ENCODE measurements at places on chromosomes 7 and 10.

GRCh38 chr7:4274286-4274685 is 407.8 kb upstream of the FOXK1 start:
- no peak for DNase-seq

DNA sequence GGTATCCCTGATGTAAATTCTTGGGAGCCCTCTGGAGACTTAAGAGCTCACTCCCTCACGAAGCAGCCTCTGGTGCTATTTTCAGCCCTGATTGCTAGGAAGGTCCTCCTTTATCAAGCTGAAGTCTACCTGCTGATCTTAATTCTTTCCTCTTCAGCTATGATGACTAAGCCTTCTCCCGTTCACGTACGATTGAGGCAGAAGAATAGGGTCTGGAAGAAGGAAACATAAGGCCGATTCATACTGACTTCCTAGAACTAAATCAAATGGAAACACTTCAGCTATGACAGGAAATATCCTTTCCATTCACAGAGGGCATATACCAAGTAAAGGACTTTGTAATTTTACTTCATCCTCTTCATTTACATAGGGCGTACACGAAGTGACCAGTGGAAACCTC is 107.0 kb downstream of the CPXM2 start:
- DNase-seq = no peak

- DNase-seq = no peak
Measured at GRCh38 chr7:80775897-80776296, 137.5 kb downstream of the CD36 start.

GRCh38 chr10:84890706-84891105 is 562.3 kb downstream of the CCSER2 start:
- no peak for DNase-seq

DNA sequence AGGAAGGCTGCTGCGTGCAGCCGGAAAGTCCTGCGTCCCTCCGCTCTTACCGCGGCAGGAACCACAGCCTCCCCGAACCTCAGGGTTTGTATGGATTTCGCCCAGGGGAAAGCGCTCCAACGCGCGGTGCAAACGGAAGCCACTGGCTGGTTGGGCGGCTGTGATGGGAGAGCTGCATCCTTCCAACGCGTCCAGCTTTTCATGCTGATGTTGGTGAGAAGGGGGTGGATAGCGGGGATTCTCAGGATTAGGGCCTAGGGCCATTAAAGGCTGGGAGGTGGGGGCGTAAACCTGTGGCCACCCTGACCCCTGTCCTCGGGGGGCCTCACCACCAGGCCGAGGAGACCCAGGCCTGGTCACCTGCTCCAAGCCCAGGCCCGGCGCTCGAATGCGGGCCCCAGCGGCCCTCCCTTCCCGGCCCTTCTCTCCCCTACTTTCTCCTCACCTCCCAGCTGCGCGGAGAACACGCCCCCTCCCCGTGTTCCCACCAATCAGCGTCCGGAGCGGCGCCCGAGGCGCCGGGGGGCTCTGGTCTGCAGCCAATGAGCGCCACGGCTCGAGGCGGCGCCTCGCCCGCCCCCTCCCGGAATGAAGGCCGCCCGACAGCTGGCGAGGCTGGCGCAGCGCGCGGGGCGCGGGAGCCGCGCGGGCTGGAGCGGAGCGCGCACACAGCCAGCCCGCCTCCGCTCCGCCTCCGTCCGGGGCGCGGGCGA is 458 bp upstream of the NANOS1 start:
- peak; percentile 62 for DNase-seq

DNA sequence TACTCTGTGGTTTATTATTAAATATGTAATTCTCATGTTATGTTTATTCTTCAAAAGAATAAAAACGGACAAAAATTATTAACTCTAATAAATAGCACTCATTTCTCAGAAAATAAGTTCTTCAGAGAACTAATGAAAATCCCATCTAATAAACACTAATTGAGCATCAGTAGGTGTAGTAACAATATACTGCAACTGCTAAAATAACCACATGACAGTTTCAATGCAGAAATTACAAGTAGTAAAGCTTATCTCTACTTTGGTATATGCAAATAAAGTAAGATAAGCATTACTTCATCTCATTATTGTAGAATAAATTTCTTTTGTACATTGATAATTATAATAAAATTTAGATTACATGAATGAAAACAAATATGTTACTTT is 56.4 kb upstream of the DKK1 start:
- DNase-seq = no peak

GRCh38 chr10:44926751-44927351 is 15.7 kb downstream of the TMEM72 start:
- no peak for DNase-seq

DNA sequence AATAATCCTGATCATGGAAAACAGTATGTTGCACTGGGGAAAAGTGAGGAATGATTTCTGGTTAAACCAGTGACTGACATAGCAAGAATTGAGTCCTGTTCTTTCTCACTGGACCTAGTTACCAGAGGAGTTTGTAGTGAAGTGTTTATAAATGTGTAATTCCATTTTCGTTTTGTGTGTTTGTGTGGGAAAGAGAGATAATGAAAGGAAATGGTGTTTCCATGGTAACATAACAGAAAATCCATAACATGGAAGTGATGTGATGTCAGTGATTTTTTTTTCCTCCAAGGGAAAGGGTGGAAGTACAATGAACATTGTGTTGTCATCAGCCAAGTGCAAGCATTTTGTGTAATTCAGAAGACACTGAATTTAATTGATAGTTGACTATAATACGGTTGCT is 283.9 kb downstream of the PLXDC2 start:
- peak; percentile 20 for DNase-seq

- DNase-seq = no peak
Measured at GRCh38 chr7:155580367-155580766, 34.0 kb upstream of the CNPY1 start.

- DNase-seq = no peak
Measured at GRCh38 chr10:21746118-21746517, 212.1 kb downstream of the MLLT10 start.

- peak; percentile 85 for DNase-seq
Measured at GRCh38 chr7:55192723-55193122, 172.4 kb upstream of the LANCL2 start.

DNA sequence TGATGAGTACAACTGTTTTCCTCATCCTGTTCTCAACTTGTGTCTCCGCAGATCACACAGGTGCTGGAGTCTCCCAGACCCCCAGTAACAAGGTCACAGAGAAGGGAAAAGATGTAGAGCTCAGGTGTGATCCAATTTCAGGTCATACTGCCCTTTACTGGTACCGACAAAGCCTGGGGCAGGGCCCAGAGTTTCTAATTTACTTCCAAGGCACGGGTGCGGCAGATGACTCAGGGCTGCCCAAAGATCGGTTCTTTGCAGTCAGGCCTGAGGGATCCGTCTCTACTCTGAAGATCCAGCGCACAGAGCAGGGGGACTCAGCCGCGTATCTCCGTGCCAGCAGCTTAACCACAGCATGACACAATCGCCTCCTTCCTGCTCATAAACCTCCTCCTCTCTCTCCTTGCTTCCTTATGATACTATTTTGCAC is 126.7 kb upstream of the PRSS58 start:
- DNase-seq = peak; percentile 96

DNA sequence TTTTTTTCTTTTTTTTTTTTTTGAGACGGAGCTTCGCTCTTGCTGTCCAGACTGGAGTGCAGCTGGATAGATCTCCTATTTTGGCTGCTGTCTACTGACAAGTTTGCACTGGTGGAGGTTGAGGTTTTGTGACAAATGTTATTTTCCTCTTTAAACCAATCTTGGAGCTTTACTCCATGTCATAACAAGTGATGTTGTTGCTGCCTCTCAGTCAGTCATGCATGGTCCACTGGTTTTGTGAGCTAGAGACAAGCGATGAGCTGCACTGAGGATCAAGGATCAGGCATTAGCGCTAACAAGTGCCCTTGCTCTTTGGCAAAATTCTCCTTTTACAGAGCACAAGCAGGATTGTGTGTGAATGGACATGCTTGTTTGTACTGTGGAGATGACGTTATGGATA is 805 bp upstream of the WDFY4 start:
- no peak for DNase-seq

GRCh38 chr7:106108991-106109390 is 3.1 kb downstream of the SYPL1 start:
- DNase-seq = no peak

DNA sequence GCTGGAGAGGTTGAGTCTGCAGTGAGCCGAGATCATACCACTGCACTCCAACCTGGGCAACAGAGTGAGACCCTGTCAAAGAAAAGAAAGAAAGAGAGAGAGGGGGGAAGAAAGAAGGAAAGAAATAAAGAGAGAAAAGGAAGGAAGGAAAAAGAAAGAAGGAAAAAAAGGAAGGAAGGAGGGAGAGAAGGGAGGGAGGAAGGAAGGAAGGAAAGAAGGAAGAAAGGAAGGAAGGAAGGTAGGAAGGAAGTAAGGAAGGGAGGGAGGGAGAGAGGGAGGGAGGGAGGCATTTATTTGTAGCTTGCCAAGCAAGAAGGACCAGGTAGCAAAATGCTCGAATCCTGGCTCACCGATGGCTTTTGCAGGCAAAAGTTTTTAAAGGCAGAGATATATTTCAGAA is 74.5 kb upstream of the BAIAP2L1 start:
- no peak for DNase-seq

DNA sequence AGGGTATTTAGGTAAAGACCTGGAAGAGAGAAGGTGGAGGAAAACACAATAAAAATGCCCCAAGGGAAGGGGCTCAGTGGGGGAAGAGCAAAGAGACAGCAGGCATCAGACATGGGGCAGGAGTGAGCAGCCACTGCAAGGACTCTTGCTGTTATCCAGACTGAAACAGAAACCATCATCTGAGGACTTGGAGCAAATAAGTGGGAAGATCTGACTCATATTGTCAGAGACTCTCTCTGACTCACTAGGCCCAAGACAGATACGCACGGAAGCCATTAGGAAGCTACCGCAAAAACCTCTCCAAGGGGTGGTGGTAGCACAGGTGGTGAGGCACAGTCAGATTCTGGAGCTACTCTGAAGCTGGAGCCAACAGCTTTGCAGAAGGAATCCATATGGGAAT is 110.7 kb downstream of the RNF32 start:
- DNase-seq = peak; percentile 97

DNA sequence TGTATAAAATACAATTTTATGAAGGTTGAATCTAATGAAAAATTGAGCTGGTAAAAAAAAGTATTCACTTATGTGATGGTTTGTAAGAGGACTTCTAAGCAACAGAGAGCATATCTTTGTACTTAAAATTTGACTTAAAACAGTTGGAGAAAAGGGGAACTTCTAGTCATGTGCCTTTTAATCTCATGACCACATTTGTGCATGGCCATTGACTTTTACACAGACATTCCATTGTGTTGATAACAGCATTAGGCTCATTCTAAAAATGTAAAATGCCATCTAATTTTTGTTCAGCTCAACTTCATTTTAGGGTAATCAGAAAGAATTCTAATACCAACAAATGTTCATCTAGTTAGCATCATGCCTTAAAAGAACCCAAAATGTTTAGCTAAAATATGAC is 119.9 kb downstream of the HPSE2 start:
- no peak for DNase-seq

GRCh38 chr10:93034426-93034825 is 26.2 kb upstream of the CYP26C1 start:
- no peak for DNase-seq

GRCh38 chr7:85561706-85562105 is 374.9 kb upstream of the SEMA3D start:
- DNase-seq = no peak

DNA sequence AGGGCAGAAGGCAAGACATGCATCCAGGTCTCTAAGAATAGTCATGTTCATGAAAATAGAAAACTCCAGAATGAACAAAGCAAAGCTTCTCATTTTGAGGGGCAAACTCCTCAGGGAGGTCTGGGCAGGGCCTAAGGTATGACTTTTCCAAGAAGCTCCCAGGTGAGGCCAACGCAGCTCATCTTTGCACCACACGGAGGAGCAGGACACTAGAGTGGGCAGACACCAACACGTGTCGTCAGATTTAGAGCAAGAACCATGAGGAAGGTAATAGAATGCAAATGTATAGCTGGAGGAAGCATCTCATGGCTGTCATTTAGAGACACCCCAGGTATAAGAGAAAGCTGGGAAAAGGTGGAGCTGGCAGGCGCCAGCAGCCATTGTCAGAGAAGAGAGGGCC is 95.7 kb downstream of the WDFY4 start:
- DNase-seq = no peak

DNA sequence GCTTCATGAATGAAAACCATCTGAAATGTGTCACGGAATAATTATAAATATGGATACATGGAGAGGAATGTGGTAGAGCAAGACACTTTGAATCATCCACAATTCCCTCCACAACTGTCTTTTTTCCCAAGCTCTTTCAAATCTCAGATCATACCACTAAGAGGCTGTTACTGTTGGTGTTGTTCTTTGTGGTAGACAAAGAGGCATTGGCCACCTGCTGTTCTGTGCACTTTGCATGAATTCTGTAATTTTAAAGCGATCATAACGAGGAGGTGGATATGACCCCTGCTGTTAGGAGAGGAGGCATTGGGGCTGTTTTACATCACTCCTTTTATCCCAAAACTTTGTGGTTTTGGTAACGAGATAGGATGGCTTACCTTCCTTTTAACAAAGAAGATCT is 141.2 kb upstream of the KLF6 start:
- no peak for DNase-seq

GRCh38 chr10:93806903-93807302 is 49.2 kb downstream of the LGI1 start:
- no peak for DNase-seq

- DNase-seq = no peak
Measured at GRCh38 chr10:17119845-17120244, 9.8 kb downstream of the CUBN start.

DNA sequence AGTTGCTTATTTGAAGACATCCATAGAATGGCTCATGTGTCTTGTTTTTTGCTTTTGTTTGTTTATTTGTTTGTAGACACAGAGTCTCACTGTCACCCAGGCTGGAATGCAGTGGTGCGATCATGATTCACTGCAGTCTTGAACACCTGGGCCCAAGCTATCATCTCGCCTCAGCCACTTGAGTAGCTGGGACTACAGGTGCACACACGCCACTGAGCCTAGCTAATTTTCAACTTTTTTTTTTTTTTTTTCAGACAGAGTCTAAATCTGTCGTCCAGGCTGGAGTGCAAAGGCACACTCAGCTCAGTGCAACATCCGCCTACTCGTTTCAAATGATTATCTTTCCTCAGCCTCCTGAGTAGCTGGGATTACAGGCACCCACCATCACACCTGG is 83.3 kb upstream of the KLF6 start:
- no peak for DNase-seq

- DNase-seq = peak; percentile 64
Measured at GRCh38 chr7:94580601-94581000, 71.0 kb downstream of the CASD1 start.

GRCh38 chr10:51615764-51616298 is 83.6 kb downstream of the CSTF2T start:
- no peak for DNase-seq

GRCh38 chr7:93245525-93246432 is 13.6 kb downstream of the VPS50 start:
- peak; percentile 38 for DNase-seq

- DNase-seq = peak; percentile 60
Measured at GRCh38 chr7:111752022-111752582, 189.8 kb upstream of the IMMP2L start.

GRCh38 chr10:133465191-133465949 is 11.6 kb downstream of the SCART1 start:
- DNase-seq = no peak

- DNase-seq = no peak
Measured at GRCh38 chr7:105315357-105315756, 73.4 kb downstream of the SRPK2 start.

Measured in M059J (cell line).